ENCODE measurements at places on chromosomes 12 and 14.

DNA sequence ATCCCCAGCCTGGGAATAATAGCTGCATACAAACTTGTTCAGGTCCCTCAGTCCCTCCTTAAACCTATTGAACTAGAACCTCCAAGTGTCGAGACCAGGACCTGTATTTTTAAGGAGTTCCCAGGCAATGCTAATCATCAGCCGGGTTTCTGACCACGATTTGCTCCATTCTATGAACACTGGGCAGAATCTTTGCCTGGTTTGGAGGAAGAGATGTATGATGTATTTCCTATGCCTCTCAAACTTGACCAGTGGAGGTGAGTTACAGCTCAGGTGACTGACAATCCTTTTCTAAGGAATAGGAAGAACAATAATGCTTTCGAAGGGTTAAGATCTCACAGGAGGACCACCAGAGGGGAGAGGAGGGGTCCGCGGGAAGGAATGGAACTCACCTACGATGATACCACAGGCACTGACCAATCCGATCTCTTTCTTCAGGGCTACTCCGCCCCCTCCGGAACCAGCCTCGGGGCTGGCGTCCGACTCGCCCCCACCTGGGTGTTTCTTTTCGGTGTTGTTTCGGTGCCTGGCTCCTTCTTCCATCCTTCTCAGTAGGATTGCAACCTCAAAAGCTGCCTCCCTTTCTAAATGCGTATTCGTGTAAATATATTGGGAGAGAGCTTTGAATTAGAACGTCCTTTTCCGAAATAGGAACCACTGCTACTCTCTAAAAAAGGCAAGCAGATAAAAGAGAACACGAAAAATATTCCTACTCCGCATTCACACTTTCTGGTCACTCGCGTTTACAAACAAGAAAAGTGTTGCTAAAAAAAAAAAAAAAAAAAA lies 895 bp downstream of the SLC7A8 start:
- DNase-seq = no peak

- no peak for DNase-seq
Observed at GRCh38 chr14:74469548-74470518, 23.3 kb downstream of the NPC2 start.

GRCh38 chr14:101780887-101781239 lies 19.4 kb downstream of the PPP2R5C start:
- DNase-seq = no peak

DNA sequence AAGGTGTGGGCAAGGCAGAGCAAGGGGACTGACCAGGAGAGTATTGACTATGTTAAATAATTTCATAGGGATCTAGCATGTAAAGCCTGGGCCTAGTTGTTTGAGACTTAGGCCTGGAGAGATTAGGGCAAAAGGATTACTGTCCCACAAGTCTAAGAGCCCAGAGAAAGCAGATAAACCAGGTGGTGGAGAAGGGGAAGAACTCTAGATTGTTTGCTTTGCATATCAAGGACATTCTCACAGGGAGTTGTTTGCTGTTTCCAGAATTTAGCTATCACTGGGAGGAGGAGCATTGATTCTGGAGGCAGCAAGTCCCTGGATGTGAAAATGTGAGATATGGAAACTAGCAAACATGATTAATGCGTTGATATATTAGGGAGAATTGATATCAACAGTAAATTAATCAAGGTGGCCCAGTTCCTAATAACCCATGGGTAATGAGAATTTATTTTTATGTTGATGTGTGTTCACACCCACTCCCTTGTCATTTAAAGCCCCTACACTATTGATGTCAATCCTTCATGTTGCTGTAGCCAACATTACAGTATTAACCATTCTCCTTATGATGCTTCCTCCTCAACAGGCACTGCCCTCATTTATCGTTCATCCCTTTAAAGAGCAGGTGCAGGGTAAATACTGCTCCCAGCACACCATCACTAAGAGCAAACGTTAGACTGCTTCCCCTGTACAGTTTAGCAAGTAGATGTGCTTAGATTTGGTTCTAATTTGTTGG lies 1666.7 kb upstream of the FLRT2 start:
- no peak for DNase-seq

DNA sequence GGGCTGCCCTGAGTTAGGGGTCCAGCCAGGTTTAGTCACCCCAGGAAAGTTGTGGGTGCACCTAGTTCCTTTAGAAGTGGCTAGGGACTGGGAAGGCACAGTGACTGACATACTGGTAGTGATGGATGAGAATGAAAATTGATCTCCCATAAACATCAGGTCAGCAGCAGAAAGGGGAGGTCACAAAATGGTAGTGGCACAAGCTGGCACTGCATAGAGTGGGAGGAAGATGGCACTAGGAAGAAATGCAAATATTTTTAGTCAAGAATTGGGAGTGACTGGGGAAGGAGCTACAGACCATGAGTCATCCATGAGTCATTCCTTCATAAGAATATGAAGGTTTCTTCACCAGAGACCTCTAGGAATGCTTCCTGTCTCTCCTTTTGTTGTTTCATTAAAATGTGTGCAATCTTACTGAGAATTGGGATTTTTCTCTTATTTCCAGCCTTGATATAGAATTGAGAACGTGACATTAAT lies 198.3 kb upstream of the AMIGO2 start:
- DNase-seq = peak; percentile 82

DNA sequence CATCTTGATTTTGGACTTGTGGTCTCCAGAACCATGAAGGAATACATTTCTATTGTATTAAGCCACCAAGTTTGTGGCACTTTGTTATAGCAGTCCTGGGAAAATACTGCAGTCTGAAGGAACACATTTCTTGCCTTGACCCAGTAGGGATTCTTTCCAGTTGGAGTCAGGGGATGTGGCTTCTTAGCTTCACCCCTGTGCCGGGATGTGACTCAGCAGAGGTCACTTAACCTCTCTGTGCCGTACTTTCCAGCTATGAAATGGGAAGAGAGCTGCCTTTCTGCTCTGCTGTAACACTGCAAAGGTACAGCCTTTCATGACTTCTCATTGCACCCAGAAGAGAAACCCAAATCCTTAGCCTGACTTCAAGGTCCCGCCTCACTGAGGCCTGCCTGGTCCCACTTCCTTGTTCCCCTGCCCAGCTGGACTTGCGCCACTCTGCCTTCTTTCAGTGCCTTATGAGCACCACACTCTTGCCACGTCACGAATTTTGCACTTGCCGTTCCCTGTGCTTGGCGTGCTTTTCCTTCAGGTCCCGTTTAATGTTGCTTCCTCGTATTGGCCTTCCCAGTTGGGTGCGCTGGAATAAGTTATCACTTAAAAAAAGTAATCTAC lies 24.2 kb downstream of the CHST11 start:
- no peak for DNase-seq

- peak; percentile 47 for DNase-seq
Observed at GRCh38 chr14:87131879-87132278, 861.1 kb downstream of the GALC start.

- DNase-seq = no peak
Observed at GRCh38 chr14:24364841-24365240, 3.1 kb upstream of the NFATC4 start.

GRCh38 chr14:99141236-99141635 lies 130.8 kb downstream of the BCL11B start:
- DNase-seq = no peak

DNA sequence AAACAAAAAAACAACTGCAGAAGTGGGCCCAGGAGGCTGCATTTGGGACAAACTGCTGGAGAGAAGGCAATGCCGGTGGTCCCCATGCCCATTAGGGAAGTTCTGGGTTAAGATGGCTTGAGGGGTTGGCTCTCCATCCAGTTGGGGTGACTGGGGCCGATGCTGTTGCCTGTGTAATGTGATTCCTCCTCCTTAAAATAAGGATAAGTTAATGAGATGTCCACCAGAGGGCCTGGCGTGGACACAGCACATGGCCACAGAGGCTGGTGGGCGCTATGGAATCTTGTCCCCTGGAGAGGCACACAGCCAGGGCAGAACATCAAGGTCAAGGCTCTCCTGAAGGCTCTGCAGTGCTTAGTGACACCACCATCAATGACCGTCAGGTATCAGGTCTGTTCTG lies 1.0 kb upstream of the TESC start:
- DNase-seq = no peak

DNA sequence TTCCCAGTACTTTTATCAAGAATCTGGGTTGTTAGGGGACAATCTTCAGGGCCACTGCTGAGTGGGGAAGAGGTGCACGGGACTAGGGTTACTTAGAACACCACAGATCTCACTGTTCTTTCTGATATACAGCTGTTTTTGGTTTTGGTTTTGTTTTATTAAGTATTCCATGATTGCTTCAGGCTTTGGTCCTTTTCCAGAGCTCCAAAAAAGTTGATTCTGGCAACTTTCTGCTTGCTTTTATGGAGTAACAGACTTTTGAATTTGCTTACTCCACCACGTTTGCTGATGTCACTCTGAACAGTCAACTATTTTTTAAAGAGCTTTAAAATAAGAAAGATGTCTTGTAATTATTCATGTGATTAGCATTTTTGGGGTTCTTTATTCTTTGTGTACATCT lies 368.1 kb upstream of the FOXG1 start:
- DNase-seq = no peak

GRCh38 chr12:111215881-111216280 lies 153.0 kb downstream of the PHETA1 start:
- no peak for DNase-seq

DNA sequence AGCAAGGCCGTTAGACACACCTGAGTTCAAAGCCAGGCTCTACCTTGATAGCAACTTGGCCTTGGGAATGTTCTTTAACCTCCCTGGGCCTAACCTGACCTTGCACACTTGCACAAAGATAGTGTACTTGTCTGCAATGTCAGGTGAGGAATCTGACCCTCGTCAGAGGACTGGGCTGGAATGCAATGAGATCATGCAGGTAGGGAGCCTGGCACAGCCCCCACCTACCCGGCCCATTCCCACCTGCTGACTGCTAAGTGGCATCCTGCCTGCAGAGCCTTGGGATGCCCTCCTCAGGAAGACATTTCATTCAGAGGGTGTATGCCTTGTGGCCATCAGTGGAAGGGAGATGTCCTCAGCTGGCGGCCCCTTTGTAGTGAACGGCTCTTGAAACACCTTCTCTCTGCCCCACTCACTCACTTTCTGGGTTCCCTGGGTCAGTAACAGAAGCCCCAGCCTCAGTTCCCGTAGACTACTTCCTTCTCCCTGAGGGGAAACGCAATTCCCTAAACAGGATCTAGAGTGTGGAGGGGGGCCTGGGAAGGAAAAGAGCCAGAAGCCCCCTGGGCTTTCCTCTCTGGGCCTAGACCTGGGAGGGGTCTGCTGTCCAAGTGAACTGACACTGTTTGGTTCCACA lies 68.0 kb upstream of the DICER1 start:
- no peak for DNase-seq

GRCh38 chr14:70702161-70702560 lies 60.4 kb downstream of the TTC9 start:
- DNase-seq = no peak

DNA sequence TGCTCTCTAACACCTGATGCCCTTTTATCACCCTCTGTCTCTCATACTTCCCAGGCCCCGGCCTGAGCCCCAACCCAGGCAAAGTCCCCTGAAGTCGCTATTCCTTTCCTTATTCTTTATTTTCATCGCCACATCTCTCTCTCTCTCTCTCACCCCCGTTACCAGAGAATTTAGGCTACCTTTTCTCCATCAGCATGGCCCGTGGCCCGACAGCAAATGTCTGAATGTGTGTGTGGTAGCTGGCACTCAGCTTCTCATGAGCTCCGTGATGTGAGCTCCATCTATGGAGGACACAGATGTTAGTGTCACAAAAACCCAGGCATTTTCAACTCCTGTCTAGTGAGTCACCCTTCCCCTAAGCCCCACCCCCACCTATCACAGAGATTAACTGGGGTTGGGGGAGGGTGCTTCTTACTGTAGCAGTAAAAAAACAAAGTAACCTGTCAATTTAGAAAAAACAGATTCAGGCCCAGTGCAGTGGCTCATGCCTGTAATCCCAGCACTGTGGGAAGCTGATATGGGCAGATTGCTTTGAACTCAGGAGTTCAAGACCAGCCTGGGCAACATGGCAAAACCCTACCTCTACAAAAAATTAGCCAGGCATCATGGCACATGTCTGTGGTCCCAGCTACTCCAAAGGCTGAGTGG lies 53.8 kb downstream of the VCPKMT start:
- DNase-seq = peak; percentile 94

GRCh38 chr12:117695956-117696355 lies 272.8 kb downstream of the KSR2 start:
- no peak for DNase-seq

DNA sequence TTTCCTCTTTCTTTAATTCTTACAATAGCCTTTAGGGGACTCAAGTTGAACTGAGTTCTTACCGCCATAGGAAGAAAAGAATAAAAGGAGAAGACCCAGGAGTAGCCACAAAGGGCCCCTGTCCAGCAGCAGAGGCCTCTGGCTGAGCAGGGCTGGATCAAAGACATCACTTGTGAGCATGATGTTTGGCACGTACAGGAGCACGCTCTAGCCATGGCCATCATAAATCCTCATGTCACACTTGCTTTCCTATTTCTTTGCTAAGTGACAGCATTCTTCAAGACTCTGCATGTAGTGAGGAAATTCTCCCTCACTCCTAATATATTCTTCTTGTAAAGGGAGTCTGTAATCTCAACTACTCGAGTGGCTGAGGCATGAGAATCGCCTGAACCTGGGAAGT lies 15.7 kb downstream of the CLEC4C start:
- no peak for DNase-seq

DNA sequence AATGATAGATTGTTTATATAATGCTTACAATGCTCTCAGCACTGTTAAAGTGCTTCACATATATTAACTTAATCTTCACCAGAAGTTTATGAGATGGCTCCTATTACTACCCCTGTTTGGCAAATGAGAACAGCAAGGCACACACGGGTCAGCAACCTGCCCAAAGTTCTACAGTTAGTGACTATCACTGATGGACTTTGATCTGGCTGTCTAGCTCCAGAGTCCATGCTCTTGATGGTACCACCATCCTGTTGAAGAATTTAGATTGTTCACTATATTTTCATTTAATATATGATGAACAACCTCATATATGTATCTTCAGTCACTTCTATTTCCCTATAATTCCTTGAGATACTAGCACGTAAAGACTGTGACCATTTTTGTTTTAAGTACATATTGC lies 10.6 kb downstream of the GLIPR1 start:
- no peak for DNase-seq

GRCh38 chr12:20400003-20400402 lies 31.7 kb downstream of the PDE3A start:
- no peak for DNase-seq

GRCh38 chr12:93005928-93006392 lies 76.9 kb upstream of the EEA1 start:
- DNase-seq = no peak

- DNase-seq = no peak
Observed at GRCh38 chr12:51293696-51294095, 23.5 kb upstream of the SMAGP start.

- DNase-seq = no peak
Observed at GRCh38 chr12:64255249-64255648, 33.2 kb upstream of the KICS2 start.

DNA sequence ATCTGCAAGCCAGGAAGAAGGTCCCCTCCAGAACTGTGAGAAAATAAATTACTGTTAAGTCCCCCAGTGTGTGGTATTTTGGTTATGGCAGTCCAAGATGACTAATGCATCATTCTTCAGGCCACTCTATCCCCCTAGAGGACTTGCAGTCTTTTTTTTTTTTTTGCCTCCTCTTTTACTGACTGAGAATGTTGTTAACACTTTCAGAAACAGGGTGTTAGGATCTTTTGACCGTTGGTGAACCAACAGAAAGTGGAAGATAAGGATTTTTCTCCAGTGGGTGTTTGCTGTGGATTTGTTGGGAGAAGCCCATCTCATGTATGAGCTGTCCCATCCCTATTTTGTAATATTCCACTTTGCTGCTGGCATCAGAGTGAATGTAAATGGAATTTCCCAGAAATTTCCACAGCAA lies 37.8 kb downstream of the MARK3 start:
- no peak for DNase-seq

- no peak for DNase-seq
Observed at GRCh38 chr12:89432396-89432795, 80.1 kb upstream of the DUSP6 start.
